Activated T-helper 2 cell treated with anti-CD3 and anti-CD28 coated beads, Interferon-gamma antibody, Interleukin-2, Interleukin-4, amounts not matched to agents 10 μg/mL and 5 μg/mL and 100 μg/mL, durations not matched to agents 14 hours and 24 hours and 36 hours (primary cell): ENCODE measurements at places on chromosomes 1 and 21.
A peak's percentile ranks its signal among the peaks of the same experiment; 100 is the strongest.

- DNase-seq: no peak
Measured at GRCh38 chr1:221182791-221183533, 303.7 kb downstream of the HLX start.

- no peak for DNase-seq
Measured at GRCh38 chr1:184698016-184698415, 56.6 kb downstream of the EDEM3 start.

GRCh38 chr1:198153804-198154203 is 3.0 kb upstream of the NEK7 start:
- no peak for DNase-seq

GRCh38 chr1:181804989-181805388 is 256.5 kb downstream of the ZNF648 start:
- DNase-seq: no peak

DNA sequence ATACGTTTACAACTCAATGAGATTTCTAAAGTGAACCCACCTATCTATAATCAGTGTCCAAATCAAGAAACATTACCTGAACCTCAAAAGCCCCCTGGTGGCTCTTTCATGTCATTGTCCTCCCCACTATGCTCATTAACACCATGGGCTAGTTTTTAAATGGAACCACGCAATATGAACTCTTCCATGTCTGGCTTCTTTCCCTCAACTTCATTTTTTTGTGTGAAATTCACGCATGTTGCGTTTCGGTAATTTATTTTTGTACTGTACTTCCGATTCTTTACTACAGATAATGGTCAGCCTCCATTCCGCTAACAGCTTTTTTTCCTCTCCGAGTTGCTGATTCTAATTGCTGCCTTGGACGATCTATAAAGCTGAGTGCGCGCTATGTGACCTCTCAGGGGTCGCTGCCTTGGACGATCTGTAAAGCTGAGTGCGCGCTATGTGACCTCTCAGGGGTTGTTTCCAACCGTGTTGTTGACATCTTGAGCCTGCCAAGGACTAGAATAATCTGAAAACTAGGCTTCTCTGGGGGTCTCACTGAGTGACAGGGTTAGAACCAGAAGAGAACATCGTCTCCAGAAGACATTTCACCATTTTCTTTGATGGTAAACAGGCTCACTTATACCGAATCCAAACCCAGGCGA is 1.1 kb upstream of the CACYBP start:
- DNase-seq: peak; percentile 43

DNA sequence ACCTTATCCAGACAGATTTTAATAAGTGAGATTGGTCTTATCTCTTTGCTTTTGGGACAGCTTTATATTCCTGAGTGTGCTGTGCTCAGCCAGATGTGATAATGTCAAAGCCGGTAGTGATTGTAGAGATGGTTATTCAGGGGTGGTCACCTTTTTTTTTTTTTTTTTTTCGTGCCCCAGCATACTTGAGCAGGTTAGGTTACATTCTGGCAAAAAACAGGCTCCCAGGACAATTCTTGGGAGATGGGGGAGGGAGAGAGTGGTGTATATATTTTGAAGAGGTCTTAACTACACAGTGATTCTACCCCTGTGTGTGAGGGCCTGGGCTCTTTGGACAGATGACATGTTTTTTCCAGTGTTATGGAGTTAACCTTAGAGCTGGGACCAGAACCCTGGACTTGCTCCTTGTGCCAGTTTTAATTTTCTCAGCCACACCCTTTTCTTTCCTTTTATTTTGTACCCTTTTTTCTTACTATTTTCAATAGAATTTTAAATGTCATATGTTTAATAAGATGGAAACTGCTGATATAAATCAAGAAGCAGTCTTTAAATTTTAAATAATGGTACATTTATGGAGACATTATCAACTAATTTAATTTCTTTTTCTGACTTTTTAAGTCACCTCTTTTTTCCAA is 88.4 kb downstream of the DYRK1A start:
- DNase-seq: no peak

DNA sequence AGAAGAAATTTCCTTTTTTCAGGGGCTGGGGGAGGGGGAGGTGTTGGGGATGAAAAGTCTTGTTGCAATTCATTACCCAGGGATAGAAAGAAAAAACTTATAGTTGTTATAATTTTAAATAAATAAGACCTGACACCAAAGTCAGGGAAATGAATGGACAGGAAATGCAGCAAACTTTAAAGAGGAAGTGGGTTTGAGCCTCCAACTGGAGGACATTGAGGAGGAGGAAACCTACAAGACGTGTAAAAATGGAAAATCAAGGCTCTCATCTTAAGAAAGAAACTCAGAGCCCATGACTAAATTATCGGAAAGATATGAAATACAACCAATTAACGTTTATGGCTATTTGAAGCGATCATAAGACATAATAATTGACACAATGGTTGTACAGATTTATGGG is 54.4 kb downstream of the NIBAN1 start:
- no peak for DNase-seq

DNA sequence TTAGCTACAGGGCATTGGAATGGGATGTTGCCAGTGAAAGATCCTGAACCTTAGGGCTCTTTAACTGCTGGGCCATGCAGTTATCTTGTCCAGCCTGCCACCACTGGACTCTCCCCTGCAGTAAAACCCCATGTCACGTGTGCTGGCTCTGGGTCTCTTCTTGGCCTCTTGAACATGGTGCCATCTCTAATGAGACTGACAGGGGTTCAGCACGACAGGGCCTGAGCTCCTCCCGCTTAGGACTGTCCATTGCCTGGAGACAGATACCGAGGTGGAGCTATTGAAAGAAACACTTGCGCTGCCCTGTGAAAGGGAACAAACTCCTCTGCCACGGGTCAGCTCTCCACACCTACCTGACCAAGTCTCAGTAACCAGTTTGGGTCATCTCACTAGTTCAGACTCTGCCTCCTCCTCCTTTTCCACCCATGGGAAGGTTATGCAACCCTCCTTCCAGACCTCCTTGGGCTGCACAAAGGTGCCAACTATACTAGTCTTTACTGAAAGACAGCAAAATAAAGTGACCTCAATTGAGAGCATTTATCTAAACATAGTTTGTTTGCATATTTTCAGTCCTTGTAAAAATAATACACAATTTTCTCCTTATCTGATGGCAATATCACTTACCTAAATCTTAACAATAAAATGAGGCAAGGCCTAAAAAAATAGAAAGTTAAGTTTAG is 66.0 kb downstream of the GNG12 start:
- DNase-seq: no peak

GRCh38 chr1:23196627-23197328 is 20.5 kb downstream of the HTR1D start:
- DNase-seq: no peak

- no peak for DNase-seq
Measured at GRCh38 chr1:18668750-18669404, 38.2 kb downstream of the PAX7 start.

DNA sequence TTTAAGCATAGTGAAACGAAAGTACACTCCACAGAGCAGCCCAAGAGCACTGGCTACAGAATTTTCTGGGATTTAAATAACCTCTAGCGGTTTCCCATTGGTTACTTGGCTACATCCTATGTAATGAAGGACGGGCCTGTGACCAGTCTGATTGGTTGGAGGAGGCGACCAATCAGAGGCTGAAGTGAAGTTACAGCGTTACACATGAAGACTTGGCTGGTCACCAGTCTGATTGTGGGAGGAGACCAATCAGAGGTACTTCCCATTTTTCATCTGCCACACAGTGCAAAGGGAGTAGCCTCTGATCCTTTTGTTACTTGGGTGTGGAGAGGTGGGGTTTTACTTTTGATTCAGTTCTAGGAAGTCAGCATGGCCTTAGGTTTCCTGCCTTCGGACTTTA is 142.7 kb upstream of the SERTAD4 start:
- no peak for DNase-seq

- DNase-seq: no peak
Measured at GRCh38 chr1:21544095-21544494, 34.9 kb downstream of the ALPL start.

GRCh38 chr1:200372095-200372884 is 37.5 kb downstream of the ZNF281 start:
- no peak for DNase-seq

- no peak for DNase-seq
Measured at GRCh38 chr21:38178653-38179470, 77.9 kb upstream of the KCNJ15 start.

GRCh38 chr1:206867716-206868115 is 2.3 kb downstream of the IL20 start:
- DNase-seq: no peak

- DNase-seq: no peak
Measured at GRCh38 chr1:87410776-87411480, 82.2 kb downstream of the LMO4 start.

- DNase-seq: peak; percentile 55
Measured at GRCh38 chr1:51518586-51519047, 449 bp downstream of the EPS15 start.

DNA sequence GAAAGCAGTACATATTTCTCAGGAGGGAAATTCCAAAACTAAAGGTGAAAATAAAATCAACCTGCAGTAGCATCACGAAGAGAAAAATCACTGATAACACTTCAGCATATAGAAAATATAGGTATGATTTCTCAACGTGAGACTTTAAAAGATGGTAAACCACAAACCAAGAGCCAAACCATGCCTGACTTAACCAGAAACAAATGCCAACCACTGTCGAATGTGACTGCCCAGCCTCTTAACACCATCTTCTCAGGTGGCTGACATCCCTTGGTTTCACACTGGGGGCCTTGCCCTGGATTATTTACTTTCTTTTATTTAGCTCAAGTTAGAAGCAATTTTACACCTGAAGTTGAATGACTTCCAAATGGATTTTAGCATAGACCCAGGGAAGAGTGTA is 10.1 kb downstream of the HMGCS2 start:
- no peak for DNase-seq

- DNase-seq: no peak
Measured at GRCh38 chr1:185720633-185721272, 13.4 kb upstream of the HMCN1 start.

DNA sequence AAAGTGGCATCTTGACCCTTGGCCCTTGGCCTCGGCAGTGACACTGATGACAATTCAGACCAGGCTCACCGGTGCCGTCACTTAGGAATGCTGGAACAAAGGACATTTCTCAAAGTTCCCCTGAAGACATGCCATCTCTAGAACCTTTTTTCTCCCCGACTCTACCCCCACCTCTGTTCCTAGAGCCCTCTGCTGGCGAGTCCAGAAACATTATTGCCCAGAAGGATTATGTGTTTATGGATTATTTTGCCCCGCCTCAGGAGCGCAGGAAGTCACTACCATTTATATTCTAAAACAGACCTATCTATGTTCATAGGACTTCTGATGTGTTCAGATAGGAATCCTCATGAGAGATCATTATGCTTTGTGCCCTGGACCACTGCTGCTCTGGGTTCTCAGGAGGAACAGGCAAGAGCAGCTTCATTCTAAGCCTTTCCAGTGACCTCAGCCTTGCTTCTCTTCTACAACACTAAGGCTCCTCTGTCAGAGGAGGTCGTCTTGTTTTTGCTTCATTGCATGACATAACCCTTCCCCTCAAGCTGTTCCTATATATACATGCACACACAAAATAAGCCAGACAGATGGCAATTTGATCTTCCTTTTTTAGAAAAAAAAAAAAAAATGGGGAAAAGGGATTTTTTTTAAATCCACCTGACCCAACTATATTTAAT is 12.4 kb upstream of the SHISA4 start:
- DNase-seq: no peak
